SK-MEL-5 (cell line): ENCODE measurements at places on chromosomes 16 and 17. TPM values are rescaled to one million over a fixed set of nuclear protein-coding genes. Genes with fewer than 3 reads are reported as not detected.

DNA sequence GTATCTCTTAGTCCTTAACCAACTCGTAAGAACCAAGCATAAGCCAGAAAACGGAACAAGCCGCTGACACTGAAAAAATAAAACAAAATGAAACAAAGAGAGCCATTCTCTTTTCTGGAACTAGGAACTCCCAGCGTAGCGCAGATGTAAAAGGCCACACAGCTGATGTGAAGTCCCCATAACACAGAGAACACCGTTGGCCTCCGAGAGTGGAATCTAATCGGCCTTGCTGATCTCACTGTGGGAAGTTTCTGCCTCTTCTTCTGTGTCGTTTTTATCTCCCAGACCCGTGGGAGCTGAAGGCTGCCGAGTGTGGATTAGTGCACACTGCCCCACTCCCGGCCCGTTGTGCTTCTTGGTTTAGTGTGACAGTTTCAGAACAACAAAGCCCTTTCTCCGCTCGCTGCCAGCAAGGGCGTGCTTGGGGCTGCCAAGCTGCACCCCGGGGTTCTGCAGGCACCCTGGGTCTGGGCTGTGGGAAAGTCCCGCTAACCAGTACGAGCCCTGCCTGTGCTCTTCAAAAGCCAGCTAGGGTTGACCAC, 21.7 kb downstream of the TTYH2 start:
- DNase-seq = no peak

GRCh38 chr17:49984776-49985175, 10.2 kb downstream of the DLX3 start:
- DNase-seq = no peak

DNA sequence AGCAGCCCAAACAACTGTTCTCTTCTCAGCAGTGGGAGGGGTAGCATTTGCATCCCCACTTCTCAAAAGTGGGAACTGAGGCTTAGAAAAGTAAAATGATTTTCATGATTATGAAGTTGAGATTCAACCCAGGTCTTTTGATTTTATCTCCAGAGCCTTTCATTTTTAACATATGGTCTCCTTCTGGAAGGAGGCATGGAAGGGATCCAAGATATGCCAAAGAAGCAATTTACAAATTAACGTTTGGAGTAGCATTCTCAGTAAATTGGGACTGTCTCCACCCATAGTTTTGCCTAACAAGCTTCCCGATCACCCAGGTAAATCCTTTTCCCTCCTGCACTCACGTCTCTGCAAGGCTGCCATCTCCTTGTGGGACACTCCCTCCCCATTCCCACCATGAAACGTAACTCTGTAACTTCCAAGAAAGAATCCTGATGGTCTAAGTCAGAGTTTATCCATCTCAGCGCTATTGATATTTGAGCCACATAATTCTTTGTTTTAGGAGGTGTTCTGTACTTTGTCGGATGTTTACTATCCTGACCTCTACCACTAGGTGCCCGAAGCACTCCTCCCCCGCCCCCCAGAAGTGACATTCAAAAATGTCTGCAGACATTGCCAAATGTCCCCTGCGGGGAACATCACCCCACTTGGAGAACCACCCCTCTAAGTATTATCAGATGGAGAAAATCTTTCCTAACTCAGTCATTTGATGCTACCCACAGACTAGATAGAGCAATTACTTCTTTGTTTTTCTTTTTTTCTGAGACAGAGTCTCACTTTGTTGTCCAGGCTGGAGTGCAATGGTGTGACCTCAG, 32.9 kb upstream of the NFAT5 start:
- peak; percentile 54 for DNase-seq

- no peak for DNase-seq
Observed at GRCh38 chr17:72434581-72434980, 313.8 kb downstream of the SOX9 start.

DNA sequence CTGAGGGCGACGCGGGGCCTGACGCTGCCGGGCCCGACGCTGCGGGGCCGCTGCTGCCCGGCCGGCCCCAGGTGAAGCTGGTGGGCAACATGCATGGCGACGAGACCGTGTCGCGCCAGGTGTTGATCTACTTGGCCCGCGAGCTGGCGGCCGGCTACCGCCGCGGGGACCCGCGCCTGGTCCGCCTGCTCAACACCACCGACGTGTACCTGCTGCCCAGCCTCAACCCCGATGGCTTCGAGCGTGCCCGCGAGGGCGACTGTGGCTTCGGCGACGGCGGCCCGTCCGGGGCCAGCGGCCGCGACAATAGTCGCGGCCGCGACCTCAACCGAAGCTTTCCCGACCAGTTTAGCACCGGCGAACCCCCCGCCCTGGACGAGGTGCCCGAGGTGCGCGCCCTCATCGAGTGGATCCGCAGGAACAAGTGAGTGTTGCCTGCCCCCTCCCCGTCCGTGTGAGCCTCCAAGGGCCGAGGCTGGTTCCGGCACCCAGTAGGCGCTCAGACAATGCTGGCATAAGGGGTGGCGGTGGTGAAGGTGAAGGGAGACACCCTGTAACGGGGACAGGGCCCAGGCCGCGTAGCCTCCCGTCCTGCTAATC, 676 bp downstream of the CPD start:
- DNase-seq = no peak

GRCh38 chr17:29176558-29177351, 3.4 kb downstream of the MYO18A start:
- no peak for DNase-seq

GRCh38 chr16:4891097-4891885, 44.0 kb downstream of the UBN1 start:
- DNase-seq = peak; percentile 24

GRCh38 chr17:81831957-81832607, 1.0 kb downstream of the MCRIP1 start:
- DNase-seq = no peak

- no peak for DNase-seq
Observed at GRCh38 chr17:62162898-62163297, 97.8 kb upstream of the MED13 start.

DNA sequence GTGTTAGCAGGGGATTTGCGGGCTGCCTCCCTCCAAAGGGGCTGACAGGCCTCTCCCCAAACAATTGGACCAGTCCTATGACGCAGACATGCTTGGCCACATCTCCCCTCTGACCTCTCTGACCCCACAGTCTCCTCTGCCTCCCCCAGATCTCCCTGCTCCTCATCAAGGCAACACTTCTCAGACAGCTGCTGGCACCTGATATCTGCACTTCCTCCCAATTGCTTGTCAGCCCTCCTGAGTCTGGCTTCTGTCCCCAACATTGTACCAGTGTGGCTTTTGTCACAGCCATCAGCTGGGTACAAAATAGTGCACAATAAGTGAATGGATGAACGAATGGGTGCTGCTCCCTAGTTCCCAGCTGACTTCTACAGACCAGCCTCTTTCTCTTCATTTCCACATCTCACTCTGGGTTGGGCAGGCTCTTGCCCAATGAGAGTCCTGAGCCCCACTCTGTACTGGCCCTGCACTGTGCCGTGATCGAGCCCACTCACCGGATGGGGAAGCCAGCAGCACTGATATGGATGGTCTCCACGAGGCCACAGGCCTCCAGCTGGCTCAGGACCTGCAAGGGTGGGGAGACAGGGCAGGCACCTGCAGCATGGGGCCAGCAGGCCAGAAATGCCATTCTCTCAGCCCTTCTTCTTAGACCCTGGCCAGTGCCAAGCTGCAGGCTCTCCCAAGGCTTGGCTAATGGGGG, 17.1 kb downstream of the ZNHIT3 start:
- DNase-seq = no peak

GRCh38 chr16:59039066-59039720, 305.1 kb upstream of the GOT2 start:
- DNase-seq = no peak

DNA sequence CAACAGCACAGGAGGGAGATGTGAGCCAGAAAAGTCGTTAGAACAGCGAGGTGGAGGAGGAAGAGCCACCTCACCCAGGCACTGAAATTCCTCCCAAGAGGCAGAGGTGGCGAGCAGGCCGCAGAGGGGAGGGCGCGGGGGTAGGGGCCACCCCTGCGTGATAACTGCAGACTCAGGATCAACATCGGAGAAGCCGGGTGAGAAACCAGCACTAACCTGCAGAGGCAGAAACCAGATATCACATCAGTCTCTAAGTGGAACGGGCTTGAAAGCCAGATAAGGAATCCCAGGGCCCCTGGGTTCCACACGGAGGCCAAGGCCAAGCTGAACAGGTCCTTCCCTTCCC, 39.4 kb upstream of the ZC3H18 start:
- no peak for DNase-seq

DNA sequence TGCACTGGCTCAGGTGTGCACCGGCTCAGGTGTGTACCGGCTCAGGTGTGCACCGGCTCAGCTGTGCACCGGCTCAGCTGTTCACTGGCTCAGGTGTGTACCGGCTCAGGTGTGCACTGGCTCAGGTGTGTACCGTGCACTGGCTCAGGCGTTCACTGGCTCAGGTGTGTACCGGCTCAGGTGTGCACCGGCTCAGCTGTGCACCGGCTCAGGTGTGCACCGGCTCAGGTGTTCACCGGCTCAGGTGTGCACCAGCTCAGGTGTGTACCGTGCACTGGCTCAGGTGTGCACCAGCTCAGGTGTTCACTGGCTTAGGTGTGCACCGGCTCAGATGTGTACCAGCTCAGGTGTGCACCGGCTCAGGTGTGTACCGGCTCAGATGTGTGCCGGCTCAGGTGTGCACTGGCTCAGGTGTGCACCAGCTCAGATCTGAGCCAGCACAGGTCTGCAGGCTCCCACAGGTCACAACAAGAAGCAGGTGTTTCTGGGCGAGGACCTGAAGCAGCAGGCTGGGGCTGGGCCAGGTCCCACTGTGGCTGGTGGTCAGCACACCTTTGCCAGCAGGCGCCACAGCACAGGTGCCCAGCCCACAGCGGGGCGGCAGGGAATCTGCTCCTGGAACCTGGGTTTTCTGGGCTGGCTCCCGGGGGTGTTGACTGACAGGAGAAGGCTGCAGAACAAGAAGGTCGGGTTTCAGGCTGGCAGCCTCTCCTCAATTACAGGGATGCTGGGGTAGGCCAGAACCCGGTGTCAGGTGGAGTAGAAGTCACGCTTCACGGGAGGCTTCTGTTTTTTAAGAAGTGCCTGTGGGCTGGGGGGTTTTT, 17.2 kb downstream of the METRNL start:
- DNase-seq = no peak

DNA sequence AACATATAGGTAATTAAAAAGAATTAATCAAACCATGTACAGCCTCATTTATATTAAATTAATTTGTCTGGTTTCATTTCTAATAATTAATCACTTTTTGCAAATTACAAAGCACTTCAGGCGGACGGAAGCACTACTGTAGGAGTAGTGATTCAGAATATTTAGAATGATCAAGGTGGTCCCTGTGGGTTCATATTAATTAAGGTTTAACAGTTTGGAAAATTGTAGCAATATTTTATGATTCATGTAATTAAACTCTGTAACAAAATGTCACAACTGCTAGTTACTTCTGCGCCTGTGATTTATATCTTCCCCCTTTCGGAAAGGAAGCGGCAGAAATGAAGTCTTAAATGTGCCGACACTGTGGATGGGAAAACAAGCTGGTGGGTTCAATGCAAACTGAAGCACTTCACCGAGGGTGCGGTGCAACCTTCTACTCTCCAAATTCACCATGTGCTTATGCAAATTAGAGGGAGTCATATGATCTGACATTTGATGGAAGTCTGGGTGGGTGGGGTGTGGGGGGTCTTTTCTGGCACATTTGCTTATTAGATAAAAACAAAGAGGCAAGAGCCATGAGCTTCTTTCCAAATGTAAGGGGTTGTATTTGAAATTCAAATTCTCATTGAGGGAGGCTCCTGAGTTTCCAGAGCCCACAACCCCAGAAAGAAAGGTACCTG, 679.4 kb downstream of the TOX3 start:
- DNase-seq = no peak

- DNase-seq = no peak
Observed at GRCh38 chr17:75476271-75476671, 19.8 kb downstream of the TMEM94 start.

GRCh38 chr17:72590882-72591281, 470.1 kb downstream of the SOX9 start:
- DNase-seq = peak; percentile 59

GRCh38 chr17:83058266-83058798, 21.1 kb upstream of the METRNL start:
- no peak for DNase-seq

- DNase-seq = peak; percentile 63
Observed at GRCh38 chr17:64036198-64036922, 15.9 kb upstream of the ICAM2 start.

DNA sequence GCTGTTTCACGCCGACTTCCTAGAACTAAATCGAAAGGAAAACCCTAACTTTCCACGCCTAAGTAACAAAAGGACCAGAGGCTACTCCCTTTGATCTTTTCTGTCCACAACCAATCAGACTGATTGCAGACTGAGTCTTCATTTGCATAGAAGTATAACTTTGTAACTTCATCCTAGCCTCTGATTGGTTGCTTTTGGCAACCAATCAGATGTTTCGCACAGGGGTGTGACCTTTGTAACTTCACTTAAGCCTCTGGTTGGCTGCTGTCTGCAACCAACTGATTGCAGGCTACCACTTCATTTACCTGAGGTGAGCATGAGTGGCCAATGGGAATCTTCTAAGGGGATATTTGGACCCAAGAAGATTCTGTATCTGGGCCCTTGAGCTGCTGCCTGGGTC, 17.4 kb upstream of the ICAM2 start:
- DNase-seq = no peak

DNA sequence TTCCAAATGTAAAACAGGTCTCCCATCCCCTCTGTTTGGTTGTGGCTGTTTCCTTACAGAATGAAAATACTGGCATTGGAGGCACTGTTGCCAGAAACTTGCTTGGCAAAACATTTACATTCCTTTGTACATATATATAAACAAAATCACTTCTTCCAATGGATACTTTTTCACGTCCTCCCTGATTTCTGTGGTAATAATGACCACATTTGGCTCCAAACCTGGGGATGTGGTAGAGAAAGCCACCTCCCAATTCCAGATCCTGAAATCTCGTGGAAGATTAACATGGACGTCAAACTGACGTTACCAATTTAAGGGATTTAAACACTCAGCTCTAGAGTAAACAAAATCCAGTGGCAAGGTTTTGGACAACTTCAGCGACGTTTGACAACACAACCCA, 370.8 kb upstream of the ZFHX3 start:
- DNase-seq = no peak

GRCh38 chr17:39800540-39800939, 62.8 kb downstream of the GRB7 start:
- peak; percentile 71 for DNase-seq

Gene EXOC3L1
- total RNA-seq = not detected in 2 replicates

Gene VTN
- total RNA-seq = 0.24 and 0.32 TPM in 2 replicates

Gene BEAN1
- 1.4 TPM in 1 of 2 replicates, not detected in the other for total RNA-seq

Gene TMEM238L
- not detected in 2 replicates for total RNA-seq

Gene AGRP
- total RNA-seq = not detected in 2 replicates

Gene PIK3R5
- total RNA-seq = 0.82 and 2.3 TPM in 2 replicates

Gene TP53TG3C
- not detected in 2 replicates for total RNA-seq

Gene C16orf74
- 3.8 and 6.1 TPM in 2 replicates for total RNA-seq

Gene NOG
- total RNA-seq = not detected in 2 replicates

Gene SLC9A5
- total RNA-seq = 0.21 and 0.37 TPM in 2 replicates

Gene TBC1D3B
- 0.74 TPM in 1 of 2 replicates, not detected in the other for total RNA-seq

Gene CFAP52
- total RNA-seq = not detected in 2 replicates

Gene IL4R
- 5.3 and 5.6 TPM in 2 replicates for total RNA-seq

Gene PRMT7
- 53.5 and 56.6 TPM in 2 replicates for total RNA-seq

Gene RGS9
- total RNA-seq = 0.71 and 1.7 TPM in 2 replicates
